ENCODE measurements at places on chromosomes 6 and 20. TPM values are rescaled to one million over a fixed set of nuclear protein-coding genes. Genes with fewer than 3 reads are reported as not detected.

The SLC16A10 gene
- polyA plus RNA-seq: 23.2 TPM

The HCRTR2 gene
- 0.23 TPM for polyA plus RNA-seq

DNA sequence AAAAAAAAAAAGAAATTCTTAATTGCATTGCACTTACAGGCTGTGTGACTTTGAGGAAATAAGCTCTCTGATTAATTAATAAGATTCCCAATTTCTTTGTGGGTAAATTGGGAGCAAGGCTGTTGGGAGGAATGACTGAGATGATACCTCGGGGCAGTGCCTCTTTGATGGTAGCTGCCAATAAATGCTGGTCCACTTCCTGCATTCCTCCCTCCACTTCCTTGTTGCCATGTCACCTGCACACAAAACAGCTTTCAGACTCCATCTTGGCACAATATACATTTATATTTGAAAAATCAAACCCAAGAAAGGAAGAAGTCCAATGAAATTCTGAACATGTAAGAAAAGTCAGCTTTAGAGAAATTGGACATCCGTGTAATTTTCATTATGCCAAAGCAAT lies 45.1 kb downstream of the MTHFD1L start:
- H3K27me3 ChIP-seq: no peaks in the 10 kb centered on the region
- H3K36me3 ChIP-seq: peaks cover 4% of the 10 kb centered on the region
- H3K27ac ChIP-seq: no peak overlapping the region
- H3K4me1 ChIP-seq: no peaks in the 10 kb centered on the region

GRCh38 chr20:43767686-43768474 lies 41.1 kb upstream of the GTSF1L start:
- H3K4me3 ChIP-seq: no peak overlapping the region
- no peaks in the 10 kb centered on the region for H3K36me3 ChIP-seq
- no peaks in the 10 kb centered on the region for H3K27me3 ChIP-seq
- no peak for DNase-seq
- no peaks in the 10 kb centered on the region for H3K4me1 ChIP-seq
- no peak overlapping the region for H3K27ac ChIP-seq

GRCh38 chr6:137084090-137084489 lies 39.3 kb upstream of the IL20RA start:
- H3K27me3 ChIP-seq: no peaks in the 10 kb centered on the region
- H3K36me3 ChIP-seq: no peaks in the 10 kb centered on the region
- no peak overlapping the region for H3K4me3 ChIP-seq

DNA sequence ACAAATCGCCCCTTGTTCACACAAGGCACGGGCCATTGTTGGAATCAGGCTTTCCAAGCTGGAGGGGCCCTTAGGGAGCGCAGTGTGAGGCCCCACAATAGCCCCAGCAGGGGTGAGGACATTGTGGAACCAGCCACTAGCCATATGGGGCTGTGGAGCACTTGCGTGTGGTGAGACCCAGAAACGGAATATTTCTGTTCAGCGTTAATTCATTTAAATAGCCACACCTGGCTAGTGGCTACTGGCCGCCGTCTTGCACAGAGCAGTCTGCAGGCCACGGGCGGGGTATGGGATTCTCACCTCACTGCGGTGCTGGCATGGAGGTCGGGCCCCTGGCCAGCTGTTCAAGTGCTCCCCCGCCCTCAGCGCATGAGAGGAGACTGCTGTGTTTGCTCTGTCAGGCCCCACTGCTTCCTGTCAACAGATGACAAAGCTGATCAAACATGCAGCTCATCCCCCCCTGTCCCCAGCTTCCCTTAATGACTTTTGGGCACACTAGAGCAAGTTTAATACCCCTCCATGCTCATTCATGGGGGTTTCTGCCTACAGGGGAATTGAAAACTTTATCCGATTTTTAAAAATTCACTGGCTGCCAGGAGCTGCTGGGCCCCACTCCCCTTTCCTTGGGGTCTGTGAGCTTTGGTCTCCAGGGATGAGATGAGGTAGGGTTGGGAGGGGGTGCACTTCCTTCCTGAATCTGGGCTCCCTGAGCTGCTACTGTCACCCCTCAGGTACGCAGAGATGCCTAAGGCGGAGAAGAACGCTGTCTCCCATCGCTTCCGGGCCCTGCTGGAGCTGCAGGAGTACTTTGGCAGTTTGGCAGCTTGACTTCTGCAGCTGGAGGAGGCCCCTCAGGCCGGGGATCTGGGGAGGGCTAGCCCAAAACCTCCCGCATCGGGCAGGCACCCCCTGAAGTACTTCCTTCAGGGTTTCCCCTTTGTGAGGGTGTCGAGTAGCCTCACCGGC lies 13.6 kb downstream of the ITPA start:
- no peak overlapping the region for H3K4me3 ChIP-seq
- no peaks in the 10 kb centered on the region for H3K27me3 ChIP-seq
- no peak for DNase-seq
- H3K27ac ChIP-seq: no peak overlapping the region
- H3K4me1 ChIP-seq: no peaks in the 10 kb centered on the region

DNA sequence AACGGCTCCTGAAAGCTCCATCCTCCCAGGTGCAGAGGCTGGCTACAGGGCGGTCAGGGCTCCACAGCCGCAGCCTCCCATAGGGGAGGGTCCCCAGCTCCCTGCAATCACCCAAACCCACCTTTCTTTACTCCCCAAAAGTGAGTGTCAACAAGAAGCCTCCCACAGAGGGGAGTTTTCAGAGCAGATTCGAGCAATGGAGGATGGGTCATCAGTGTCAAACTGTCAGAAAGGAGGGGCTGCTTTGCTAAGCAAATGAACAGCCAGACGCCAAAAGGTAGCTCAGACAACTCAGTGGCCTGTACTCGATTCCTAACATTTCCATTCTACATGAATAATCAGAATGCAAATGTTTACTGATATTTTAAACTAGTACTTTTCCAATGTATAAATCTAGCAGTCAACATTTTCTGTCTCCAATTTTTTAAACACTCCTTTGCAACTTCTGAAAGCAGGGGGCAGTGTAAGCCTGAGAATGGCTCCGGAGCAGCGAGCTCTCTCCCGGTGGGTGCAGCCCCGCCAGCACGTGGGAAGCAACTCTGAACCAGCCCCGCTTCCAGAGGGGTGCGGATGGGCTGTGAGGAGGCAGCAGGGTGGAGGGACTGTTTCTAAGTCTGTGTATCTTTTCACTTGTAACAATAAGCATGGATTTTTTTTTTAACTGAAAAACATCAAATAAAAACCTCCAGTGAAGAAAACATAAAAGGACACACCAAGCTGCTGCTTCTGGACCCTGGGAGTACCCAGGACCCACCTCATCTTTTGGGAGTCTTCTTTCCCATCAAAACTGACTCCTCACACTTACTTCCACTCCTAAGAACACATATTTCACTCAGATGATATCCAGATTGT lies 54.9 kb downstream of the TAF4 start:
- H3K4me3 ChIP-seq: no peak overlapping the region
- no peaks in the 10 kb centered on the region for H3K27me3 ChIP-seq
- no peak overlapping the region for H3K27ac ChIP-seq
- H3K4me1 ChIP-seq: no peaks in the 10 kb centered on the region

GRCh38 chr6:46276576-46277142 lies 105.9 kb upstream of the ENPP5 start:
- DNase-seq: no peak
- H3K27ac ChIP-seq: no peak overlapping the region
- no peaks in the 10 kb centered on the region for H3K4me1 ChIP-seq
- no peak overlapping the region for H3K4me3 ChIP-seq
- H3K27me3 ChIP-seq: no peaks in the 10 kb centered on the region

Data from H1 (cell line).